ENCODE measurements at places on chromosomes 3 and 15. TPM values are rescaled to one million over a fixed set of nuclear protein-coding genes. Genes with fewer than 3 reads are reported as not detected.

The RBM6 gene
- total RNA-seq: 148 TPM

The ACOX2 gene
- total RNA-seq: not detected

The C3orf80 gene
- not detected for total RNA-seq

GRCh38 chr15:90241343-90242192, 7.6 kb downstream of the GDPGP1 start:
- H3K4me1 ChIP-seq: peaks cover 3% of the 10 kb centered on the region
- DNase-seq: no peak
- no peaks in the 10 kb centered on the region for H3K27me3 ChIP-seq
- H3K36me3 ChIP-seq: peaks cover 2% of the 10 kb centered on the region

DNA sequence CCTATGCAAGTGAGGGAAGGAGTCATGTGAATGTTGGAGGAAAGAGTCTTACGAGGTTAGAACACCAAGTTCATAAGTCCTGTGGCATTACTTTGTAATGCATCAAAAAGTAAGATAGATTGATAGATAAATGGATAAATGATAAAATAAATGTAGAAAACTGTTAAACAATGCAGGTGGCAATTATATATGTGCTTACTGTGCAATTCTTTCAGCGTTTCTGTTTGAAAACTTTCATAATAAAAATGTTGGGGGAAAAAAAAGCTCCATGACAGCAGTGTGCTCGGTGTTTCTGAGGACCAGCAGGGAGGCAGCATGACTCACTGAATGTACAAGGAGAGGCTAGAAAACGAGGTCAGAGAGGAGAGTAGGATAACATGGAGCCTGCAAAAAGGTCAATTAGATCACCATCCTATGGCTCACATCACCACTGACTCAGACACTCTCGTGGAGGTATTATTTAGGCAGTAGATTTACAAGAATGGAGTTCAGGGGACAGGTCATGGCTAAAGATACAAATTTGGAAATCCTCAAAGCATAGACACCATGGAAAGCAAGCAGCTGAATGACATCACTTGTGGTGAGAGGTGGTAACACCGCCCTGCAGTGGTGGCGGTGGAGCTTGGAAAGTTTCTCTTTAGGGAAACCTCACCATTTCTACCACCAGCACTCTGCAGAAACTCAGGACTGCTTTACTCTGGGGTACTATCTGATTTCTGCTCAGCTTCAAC, 219.8 kb downstream of the CTNNB1 start:
- peaks cover 2% of the 10 kb centered on the region for H3K36me3 ChIP-seq
- H3K4me1 ChIP-seq: no peaks in the 10 kb centered on the region
- H3K27ac ChIP-seq: no peak overlapping the region
- H3K27me3 ChIP-seq: no peaks in the 10 kb centered on the region

DNA sequence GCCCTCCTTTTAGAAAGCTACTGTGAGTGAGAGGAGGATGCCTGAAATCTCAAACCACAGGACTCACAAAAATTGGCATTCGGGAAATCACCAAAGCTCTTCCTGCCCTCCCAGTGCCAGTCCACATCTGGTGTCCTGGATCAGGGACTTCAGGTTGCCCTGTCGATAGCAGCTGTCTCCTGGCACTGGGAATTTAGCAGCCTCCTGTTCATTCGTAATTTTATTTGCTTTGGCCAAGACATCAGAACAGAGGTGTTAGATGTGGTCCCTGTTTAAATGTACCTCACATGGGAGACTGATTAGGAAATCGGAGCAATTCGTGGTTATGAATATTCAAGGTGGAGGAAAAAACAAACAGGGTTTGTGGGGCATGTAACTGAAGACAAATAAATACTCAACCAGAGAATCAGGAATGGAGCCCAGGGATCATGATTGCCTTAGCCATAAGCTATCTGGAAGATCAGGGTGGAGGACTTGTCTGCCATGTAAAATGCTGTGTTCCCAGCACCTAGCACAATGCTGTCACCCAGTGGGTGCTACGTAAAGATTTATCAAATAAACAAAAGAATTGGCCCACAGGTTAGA, 265.2 kb upstream of the PROK2 start:
- no peak overlapping the region for H3K27ac ChIP-seq
- H3K27me3 ChIP-seq: peaks cover 6% of the 10 kb centered on the region
- no peaks in the 10 kb centered on the region for H3K36me3 ChIP-seq
- H3K4me3 ChIP-seq: no peak overlapping the region
- H3K4me1 ChIP-seq: peaks cover 3% of the 10 kb centered on the region
- no peak for DNase-seq

DNA sequence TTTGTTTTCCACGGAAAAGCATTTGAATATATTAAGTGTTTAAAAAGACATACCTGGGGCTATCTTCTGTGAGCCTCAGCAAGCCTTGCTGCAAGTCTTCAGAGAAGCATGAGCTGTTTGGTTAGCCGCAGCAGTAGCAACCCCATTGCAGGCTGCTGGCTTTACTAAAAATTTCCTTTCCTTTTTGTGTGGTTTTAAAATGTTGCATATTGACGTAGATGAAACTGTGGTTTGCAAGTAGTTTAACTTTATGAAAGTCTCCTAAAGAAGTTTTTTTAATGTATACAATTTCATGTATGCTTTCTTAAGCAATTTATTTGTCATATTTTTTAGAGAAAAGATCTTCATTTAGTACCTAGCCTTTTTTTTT, at the start of gene GPR171:
TSS of gene GPR171 (minus strand) at position 166 of the 370 bp plus-strand sequence. CDS start 3,830 bp downstream, outside the sequence.
- H3K27ac ChIP-seq: peak within 1 kb of the TSS; percentile 98
- no peaks in the 10 kb centered on the region for H3K27me3 ChIP-seq
- H3K4me1 ChIP-seq: peaks cover 44% of the 10 kb centered on the region
- peak within 1 kb of the TSS; percentile 82 for H3K4me3 ChIP-seq
- DNase-seq: peak; percentile 17

- H3K27me3 ChIP-seq: peaks cover 13% of the 10 kb centered on the region
- no peak overlapping the region for H3K27ac ChIP-seq
- no peak overlapping the region for H3K4me3 ChIP-seq
Measured at GRCh38 chr3:134901461-134901860, 106.4 kb downstream of the EPHB1 start.

DNA sequence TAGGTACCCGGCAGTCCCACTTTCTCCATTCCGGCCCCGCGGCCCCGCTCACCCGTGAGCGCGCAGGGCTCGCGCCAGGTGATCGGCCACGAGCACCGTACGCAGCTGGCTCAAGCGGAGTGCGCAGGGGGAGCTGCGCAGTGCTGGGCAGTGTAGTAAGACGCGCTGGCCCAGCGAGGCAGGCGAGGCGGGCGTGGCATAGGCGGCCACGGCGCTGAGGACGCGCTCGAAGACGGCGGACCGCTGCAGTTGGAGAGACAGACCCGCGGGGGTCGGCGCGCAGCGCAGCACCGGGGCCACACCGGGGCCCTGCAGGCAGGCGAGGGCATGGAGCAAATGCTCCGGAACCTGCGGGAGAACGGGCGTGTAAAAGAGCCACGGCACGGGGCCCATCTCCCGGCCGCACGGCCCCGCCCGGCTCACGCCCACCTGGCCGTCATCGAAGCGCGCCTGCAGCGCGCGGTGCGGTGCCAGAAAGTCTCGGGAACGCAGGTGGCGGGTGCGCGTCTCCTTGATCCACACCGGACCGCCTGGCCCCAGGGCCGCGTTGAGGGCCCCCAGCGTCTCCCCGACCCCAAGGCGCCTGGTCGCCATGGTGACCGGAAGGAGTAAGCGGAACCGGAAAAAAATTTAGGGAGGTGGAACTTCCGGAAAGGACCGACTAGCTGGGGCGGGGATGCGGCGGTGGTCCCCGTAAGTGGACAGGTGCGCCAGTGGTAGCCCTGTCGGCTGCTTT, at the start of gene DALRD3:
TSS of gene DALRD3 (minus strand) at position 610 of the 736 bp plus-strand sequence. CDS start at position 594, 16 bp downstream.
- H3K27me3 ChIP-seq: no peaks in the 10 kb centered on the region
- H3K4me1 ChIP-seq: peaks cover 27% of the 10 kb centered on the region
- H3K27ac ChIP-seq: peak within 1 kb of the TSS; percentile 93

DNA sequence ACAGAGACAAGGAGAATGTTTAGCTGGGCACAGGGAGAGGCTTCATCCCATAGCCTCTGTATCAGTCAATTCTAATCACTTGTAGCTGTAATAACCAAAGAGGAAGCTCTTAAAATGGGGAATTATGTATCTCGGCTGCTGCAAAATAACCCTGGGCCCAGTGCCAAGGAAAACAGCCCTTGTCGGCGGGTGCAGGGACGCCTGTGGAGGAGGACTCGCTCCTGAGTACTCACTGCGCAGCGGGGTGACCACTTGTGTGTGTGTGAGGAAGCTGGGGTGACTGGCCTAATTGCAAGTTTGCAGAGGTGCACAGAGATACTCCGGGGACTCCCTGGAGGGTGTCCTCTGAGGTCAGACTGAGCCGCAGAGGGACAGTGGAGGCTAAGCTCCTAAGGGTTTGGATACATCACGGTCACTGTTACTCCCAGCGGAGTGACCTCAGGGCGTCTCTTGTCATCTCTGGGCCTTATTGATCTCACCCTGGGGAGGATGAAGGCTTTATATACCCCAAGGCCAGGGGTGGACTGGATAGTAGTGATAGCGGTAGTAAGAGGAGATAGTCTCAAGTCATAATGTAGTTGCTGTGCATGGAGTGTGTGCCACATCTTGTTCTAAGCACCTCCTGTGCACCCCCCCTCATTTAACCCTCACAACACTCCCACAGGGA, 37.2 kb downstream of the SLC6A6 start:
- no peaks in the 10 kb centered on the region for H3K36me3 ChIP-seq
- no peaks in the 10 kb centered on the region for H3K27me3 ChIP-seq
- H3K27ac ChIP-seq: peak overlapping the region; percentile 83
- H3K4me1 ChIP-seq: peaks cover 34% of the 10 kb centered on the region
- DNase-seq: no peak

GRCh38 chr3:62970648-62971047, 95.4 kb upstream of the CADPS start:
- no peak overlapping the region for H3K4me3 ChIP-seq
- no peaks in the 10 kb centered on the region for H3K36me3 ChIP-seq
- DNase-seq: no peak

GRCh38 chr3:186385856-186386602, 24.0 kb upstream of the DGKG start:
- no peak overlapping the region for H3K4me3 ChIP-seq
- no peaks in the 10 kb centered on the region for H3K36me3 ChIP-seq
- DNase-seq: no peak
- H3K27ac ChIP-seq: no peak overlapping the region
- peaks cover 11% of the 10 kb centered on the region for H3K27me3 ChIP-seq
- H3K4me1 ChIP-seq: no peaks in the 10 kb centered on the region

Data from T-helper 17 cell (primary cell).